Articular chondrocyte of knee joint (primary cell): ENCODE measurements at places on chromosomes 2 and 18. TPM values are rescaled to one million over a fixed set of nuclear protein-coding genes. Genes with fewer than 3 reads are reported as not detected.

The RIT2 gene
- not detected in 2 replicates for total RNA-seq

The CFC1 gene
- total RNA-seq, result not detected in 2 replicates

The MAP3K19 gene
- not detected in 2 replicates for total RNA-seq

The ERMN gene
- 0.11 TPM in 1 of 2 replicates, not detected in the other for total RNA-seq

The CCDC102B gene
- 1.3 and 1.6 TPM in 2 replicates for total RNA-seq

The GULP1 gene
- 114 and 121 TPM in 2 replicates for total RNA-seq

The SULT1C2 gene
- total RNA-seq, result 0.54 and 0.91 TPM in 2 replicates

The GPR39 gene
- total RNA-seq, result 1.3 and 4.9 TPM in 2 replicates

The NPAS2 gene
- total RNA-seq, result 12.1 and 13.2 TPM in 2 replicates

The RBM43 gene
- total RNA-seq, result 20.0 and 26.4 TPM in 2 replicates

The GALNT14 gene
- total RNA-seq, result 0.13 and 0.86 TPM in 2 replicates

The RAB17 gene
- 0.11 and 0.52 TPM in 2 replicates for total RNA-seq

The UGT1A6 gene
- total RNA-seq, result not detected in 2 replicates

The MYOM1 gene
- 0.52 and 0.76 TPM in 2 replicates for total RNA-seq

The CD226 gene
- 0.32 and 0.65 TPM in 2 replicates for total RNA-seq

The MC2R gene
- total RNA-seq, result not detected in 2 replicates

The SMYD1 gene
- total RNA-seq, result not detected in 2 replicates

The HOXD3 gene
- total RNA-seq, result 3.7 and 6.4 TPM in 2 replicates

The NTSR2 gene
- total RNA-seq, result not detected in 2 replicates

The DGKD gene
- 12.6 and 23.3 TPM in 2 replicates for total RNA-seq

The THOC1 gene
- 47.1 and 56.7 TPM in 2 replicates for total RNA-seq

The ACADL gene
- 0.65 and 1.2 TPM in 2 replicates for total RNA-seq

The CD302 gene
- 24.0 and 28.5 TPM in 2 replicates for total RNA-seq

The CCDC150 gene
- 4.3 and 5.4 TPM in 2 replicates for total RNA-seq

The CCDC142 gene
- total RNA-seq, result 15.0 and 20.8 TPM in 2 replicates

The OSR1 gene
- total RNA-seq, result 45.6 and 50.9 TPM in 2 replicates

The ROCK2 gene
- total RNA-seq, result 82.8 and 106 TPM in 2 replicates

The RGPD3 gene
- 0.65 and 1.2 TPM in 2 replicates for total RNA-seq

The INPP4A gene
- total RNA-seq, result 24.0 and 24.2 TPM in 2 replicates

The CDH20 gene
- not detected in 2 replicates for total RNA-seq

The SGO2 gene
- total RNA-seq, result 11.8 and 12.2 TPM in 2 replicates

The MIB1 gene
- total RNA-seq, result 51.4 and 55.8 TPM in 2 replicates

The SAG gene
- not detected in 2 replicates for total RNA-seq
